Left colon (tissue), 2 donors: ENCODE measurements at places on chromosomes 1 and 21.

DNA sequence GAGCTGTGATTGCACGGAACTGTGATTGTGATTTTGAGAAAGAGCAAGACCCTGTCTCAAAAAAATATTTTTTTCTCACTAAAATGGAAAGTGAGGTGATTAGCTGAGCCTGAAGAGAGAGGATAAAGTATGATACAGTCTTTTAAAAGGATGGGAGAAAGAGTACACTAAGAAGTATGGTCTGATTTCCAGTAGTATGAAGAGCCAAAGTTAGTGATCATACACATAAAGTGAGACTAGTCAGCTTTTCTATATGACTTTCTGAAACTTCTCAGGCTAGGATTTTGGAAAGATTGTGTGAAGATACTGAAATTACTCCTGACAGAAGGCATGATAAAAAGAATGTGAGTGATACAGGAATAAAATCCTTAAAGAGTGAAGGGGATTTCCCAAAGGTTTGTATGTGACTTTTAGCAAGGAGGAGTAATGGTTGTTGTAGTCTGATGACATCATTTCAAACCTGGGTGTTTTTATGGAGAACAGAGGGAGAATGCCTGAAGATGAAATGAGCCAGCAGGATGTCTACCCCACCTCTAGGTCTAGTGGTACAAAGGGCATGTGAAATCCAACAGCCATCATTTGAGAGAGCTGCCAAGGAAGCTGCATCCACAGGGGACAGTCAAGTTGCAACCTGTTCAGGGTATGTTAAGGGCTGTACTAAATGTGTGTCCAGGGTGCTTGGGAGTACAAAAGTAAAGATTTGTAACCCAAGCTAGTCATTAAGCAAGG is 157.7 kb downstream of the PIK3R3 start:
- peak; percentile 63 for DNase-seq

DNA sequence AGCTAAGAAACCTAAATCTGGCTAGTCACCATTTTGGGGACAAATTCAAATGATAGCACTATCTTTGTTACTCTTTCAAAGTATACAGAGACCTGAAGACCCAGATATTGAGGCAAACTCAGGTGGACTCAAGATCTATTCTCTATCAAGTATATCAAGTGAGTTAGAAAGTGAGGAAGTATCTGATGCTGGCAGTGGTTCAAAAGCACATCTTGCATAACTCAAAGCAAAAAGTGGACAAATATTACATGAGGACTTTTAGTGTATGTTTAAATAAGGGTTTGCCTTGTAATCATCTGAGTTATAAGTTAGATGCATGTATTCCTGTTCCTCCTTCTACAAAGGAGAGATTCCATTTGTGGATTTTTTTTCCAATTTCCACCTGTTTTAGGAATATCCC is 338.4 kb downstream of the DISC1 start:
- DNase-seq = no peak

DNA sequence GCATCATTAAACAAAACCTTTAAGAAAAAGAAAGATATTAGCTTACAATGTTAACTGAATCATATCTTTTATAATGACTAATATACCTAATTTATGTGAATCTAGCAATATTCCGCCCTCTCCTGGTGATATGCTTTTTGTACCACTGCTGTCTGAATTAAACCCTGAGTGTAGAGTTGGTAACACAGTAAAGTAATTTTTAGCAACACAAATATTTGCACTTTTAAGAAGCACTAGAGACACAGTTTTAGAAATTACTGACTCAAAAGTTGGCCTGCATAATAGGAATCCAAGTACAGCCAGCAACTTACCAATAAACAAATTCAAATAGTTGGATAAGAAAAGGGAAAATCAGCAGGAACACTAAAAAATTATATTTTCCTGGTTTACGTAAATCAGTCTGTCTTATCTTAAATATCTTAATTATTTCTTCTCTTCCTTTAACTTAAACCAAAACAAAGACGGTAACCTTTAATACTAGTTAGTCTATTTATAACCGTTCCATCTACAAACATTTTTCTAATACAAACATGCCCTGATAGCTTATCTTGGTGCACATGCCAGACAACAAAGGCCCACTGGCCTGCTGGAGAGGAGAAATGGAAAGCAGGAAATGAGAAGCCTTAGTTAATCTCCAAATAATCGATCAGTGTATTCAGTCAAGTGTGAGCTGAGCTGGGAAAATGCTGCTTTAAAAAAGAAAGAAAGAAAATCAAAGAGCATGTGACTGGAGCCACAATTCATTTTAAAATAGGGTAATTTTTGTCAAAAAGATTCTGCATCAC is 246.0 kb downstream of the RERE start:
- DNase-seq = no peak

GRCh38 chr1:8122477-8123407 is 96.6 kb upstream of the ERRFI1 start:
- no peak for DNase-seq

DNA sequence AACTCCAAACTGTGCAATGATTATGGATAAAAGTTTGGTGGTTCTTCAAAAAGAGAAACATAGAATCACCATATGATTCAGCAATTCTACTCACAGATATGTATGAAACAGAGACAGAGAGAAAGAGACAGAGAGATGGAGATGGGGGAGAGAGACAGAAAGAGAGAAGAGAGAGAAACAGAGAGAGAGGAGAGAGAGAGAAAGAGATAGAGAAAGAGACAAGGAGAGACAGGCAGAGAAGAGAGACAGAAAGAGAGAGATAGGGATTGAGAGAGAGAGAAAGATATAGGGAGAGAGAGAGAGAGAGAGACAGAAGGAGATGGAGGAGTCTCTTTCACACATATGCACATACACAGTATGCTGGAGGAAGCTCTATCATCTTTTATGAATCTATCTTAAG is 87.8 kb downstream of the DISC1 start:
- DNase-seq = no peak

- DNase-seq = peak; percentile 79
Measured at GRCh38 chr1:6052543-6053205, 7.0 kb downstream of the KCNAB2 start.

- no peak for DNase-seq
Measured at GRCh38 chr1:1664941-1665814, 6.4 kb upstream of the CDK11B start.

- no peak for DNase-seq
Measured at GRCh38 chr21:39504230-39504629, 52.5 kb downstream of the SH3BGR start.

DNA sequence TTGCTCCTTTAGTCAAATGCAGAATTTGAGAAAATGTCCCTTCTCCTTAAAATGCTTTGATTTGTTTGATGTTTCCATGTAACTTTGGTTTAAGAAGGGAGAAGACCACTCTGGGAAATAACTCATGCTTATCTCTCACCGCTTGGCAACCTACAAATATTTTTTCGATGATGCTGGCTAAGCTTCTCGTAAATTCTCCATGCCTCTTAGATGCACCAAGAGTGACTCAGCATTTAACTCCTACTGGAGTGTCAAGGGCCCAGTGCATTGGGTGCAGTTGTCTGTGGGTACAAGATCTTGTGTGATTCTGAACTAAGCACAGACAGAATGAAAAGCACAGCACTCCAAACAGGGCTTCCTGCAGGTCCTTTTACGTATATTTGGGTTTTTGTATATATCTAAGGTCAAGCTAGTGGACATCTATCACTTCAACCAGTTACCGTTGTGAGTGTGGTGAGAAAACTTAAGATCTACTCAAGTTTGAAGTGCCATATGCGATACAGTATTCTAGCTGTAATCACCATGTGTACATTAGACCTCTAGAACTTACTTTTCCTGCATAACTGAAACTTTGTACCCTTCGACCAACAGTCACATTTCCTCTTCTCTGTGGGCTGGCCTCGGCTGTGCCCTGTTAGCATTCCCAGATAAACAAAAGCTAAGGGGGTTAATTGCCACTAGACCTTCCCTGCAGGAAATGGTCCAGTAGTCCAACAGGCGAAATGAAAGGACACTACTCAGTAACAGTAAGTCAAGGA is 55.8 kb downstream of the COL18A1 start:
- no peak for DNase-seq

- DNase-seq = no peak
Measured at GRCh38 chr1:14215151-14215550, 383.3 kb upstream of the KAZN start.

- no peak for DNase-seq
Measured at GRCh38 chr1:214902636-214903320, 179.8 kb upstream of the KCNK2 start.

DNA sequence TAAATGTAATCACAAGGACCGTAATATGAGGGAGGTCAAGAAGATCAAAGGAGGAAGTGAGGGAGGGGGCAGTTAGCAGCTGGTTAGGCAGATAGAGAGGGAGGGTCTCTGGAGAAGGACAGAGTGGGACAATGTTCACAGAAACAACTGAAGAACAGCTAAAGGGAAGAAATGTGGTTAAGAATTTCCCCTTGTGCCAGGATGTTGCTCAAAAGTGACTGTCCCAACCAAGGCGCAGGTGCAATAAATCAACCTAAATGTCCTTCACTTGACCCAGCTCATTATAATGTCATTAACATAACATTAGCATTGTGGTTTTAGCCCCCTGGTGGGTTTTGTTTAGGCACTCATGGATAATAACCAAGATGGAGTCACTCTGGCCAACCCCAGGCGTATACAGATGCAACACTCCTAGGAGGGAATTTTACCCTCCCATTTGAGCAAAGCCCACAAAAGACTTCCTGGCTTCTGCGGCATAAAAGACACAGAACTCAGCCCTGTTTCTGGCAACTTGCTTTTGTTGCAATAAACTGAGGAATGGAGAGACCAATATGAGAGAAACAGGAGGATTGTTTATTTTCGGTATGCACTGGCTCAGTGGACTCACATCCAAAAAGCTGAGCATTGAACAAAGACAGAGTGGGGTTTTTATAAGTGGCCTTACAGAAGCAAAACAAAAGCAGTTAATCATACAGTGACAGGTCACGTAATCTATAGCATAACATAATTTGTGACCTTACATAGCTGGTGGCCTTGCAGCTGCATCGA is 7.3 kb upstream of the CA6 start:
- no peak for DNase-seq

DNA sequence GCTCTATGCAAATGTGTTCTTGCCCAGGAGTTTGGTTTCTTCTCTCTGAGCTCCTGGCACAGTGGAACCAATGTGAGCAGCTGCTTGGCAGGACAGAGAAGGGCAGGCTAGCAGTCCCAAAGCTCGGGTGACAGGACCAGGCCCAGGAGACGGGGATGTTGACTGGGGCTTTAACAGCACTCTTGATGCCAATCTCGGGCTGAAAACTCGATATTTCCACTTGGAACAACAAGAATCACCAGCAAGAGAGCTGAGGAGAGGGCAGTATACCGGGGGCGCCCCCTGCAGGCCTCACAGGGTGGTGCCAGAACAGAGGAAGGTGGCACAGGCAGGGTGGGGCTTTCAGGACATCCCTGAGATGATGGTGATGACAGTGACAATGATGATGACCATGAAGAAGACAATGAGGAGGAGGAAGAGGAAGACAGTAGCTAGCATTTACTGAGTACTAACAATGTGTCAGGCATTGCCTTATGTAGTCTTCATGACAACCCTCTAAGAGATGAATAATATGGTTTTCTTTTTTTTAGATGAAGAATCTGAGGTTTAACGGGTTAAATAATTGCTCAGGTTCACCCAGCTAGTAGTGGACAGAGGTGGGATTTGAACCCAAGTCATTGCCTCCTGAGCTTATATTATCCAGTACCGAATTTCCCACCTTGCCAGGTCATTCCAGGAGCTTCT is 2.7 kb upstream of the KCNJ9 start:
- DNase-seq = no peak

DNA sequence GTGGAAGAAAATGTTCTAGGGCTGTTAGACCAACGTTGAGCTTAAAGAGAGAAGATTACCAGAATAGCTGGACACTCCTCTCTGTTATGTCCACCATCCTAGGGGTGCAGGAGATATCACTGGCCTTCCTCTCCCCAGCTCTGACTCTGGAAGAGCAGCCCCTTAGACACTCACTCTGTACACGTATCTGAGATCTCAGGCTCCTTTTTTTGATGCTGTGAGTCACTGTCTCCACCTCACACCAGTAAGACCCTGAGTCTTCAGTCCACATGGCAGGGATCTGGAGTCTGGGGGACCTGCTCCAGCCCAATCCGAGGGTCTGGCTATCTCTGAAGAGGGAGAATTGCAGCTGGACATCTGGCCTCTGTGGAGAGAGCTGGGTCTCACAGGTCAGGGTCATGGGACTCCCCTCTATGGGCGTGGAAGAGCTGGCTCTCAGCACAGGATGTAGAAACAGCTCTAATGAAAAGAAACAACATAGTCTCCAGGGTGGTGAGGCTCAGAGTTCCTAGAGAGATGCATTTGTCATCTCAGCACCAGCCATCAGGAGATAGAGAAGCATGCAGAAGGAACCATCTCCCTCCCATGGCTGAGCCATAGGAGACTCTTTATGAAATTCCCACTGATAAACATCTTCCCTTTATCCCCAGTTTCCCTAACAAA is 3.5 kb downstream of the FCRL3 start:
- no peak for DNase-seq

GRCh38 chr21:15526798-15527197 is 203.0 kb upstream of the USP25 start:
- no peak for DNase-seq

DNA sequence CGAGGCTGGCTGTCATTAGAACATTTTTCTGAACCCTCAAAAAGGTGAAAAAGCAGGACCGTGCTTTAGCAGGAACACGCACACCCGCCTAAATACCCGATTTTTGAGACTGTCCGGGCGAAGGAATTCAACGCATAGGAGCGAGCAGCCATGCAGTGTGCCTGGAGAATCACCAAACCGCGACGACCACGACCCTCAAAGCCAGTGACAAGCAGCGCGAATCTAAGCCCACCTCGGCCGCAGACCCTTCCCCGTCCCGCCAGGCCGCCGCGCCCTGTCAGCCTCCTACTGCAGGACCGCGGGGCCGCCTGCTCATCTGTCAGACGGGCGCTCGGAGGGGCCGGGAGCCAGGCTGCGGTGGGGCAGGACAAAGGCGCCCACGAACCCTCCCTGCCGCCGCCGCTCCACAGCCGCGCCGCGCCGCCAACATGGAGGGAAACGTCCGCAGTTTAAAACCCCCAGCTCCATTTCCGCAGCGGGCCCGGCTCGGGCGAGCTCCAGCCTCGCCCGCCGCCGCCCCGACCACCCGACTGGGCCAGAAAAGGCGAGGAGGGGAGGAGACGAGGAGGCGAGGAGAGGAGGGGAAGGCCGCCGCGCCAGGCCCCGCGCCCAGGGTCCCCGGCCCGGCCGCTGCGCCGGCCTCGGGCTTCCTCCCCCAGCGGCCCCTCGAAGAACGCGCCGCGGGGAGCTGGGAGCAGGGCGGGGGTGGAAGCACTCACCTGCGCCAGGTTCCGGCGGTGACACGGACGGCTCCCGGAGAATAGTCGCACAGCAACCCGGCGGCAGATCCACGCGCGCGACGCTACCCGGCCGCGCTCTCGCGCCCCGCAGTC is at the start of gene LBR:
Gene LBR, minus strand, starts transcription at position 804 of the 833 bp plus-strand sequence. CDS start 3,963 bp downstream, outside the sequence.
- no peak for DNase-seq

DNA sequence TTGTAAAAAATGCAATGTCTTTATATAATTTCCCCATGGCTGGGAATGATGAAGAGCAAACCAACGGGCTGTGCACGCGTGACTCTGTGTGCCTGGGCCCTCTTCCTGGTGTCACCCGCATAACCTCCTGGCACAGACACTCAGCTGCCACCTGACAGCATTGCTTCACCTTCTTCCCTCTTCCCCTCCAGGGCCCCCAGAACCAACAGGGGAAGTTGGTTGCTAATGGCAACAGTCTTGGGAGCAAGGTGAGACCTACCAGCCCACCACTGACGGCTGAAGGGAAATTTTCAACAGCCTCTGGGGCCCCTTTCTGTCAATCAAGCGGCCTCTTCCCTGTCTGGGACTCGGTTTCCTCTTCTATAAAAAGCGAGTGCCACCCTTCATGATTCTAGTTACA is 33.2 kb downstream of the SSBP3 start:
- DNase-seq = no peak
